ENCODE measurements at places on chromosomes 2 and 18. TPM values are rescaled to one million over a fixed set of nuclear protein-coding genes. Genes with fewer than 3 reads are reported as not detected.

MC5R gene
- 0.17 TPM for total RNA-seq

- no peaks in the 10 kb centered on the region for H3K36me3 ChIP-seq
- no peak overlapping the region for H3K4me3 ChIP-seq
- H3K4me1 ChIP-seq, result no peaks in the 10 kb centered on the region
- peaks cover 42% of the 10 kb centered on the region for H3K27me3 ChIP-seq
Measured at GRCh38 chr2:69067026-69067630, 54.1 kb downstream of the ANTXR1 start.

DNA sequence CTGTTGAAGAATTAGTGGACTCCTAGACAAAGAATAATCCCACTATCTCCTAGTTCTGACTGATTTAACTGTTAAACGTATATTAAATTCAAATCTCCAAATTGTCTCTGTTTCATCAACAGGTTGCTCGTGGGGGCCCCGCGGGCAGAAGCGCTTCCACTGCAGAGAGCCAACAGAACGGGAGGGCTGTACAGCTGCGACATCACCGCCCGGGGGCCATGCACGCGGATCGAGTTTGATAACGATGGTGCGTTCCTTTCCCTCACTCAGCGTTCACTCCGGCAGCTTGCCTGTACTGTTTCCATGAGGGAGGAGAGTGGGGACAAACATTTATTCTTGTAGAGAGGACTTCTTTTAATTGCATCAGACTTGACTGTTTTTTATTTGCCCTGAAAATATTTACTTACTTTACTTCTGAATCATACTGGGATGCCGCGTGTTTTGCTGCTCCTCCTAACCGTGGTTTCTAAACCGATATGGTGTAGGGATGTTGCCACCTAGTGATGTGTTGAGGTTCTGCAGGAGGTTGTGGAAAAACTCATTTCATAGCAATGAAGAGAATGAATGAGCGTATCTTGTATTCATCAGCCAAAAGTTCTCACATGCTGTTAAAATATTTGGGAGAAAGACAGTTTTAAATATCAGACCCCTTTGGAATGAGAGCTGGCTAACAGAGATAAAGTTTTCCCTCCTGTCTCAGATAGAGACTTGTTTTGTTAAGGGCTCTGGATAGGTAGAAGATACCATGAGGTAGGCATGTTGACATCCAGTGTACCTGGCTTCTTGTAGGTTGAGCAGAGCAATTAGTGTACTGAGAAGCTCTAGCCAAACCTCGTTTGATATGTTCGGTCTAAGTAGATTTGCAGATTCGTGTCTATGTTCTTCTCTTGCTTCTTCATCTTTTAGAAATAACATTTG lies 38.3 kb downstream of the ITGA6 start:
- DNase-seq, result no peak
- peak overlapping the region; percentile 17 for H3K27ac ChIP-seq
- H3K27me3 ChIP-seq, result no peaks in the 10 kb centered on the region
- peaks cover 7% of the 10 kb centered on the region for H3K36me3 ChIP-seq
- peaks cover 51% of the 10 kb centered on the region for H3K4me1 ChIP-seq
- peak overlapping the region; percentile 9 for H3K4me3 ChIP-seq

GRCh38 chr2:140138736-140139135 lies 1358.5 kb upstream of the NXPH2 start:
- H3K27ac ChIP-seq, result no peak overlapping the region
- DNase-seq, result no peak
- H3K36me3 ChIP-seq, result no peaks in the 10 kb centered on the region
- no peaks in the 10 kb centered on the region for H3K4me1 ChIP-seq
- no peaks in the 10 kb centered on the region for H3K27me3 ChIP-seq
- no peak overlapping the region for H3K4me3 ChIP-seq
